ENCODE measurements at places on chromosomes 11 and 22.

- DNase-seq: peak; percentile 58
Measured at GRCh38 chr11:124098141-124098540, 17.1 kb upstream of the VWA5A start.

- DNase-seq: no peak
Measured at GRCh38 chr11:126007238-126007637, 55.4 kb downstream of the CDON start.

DNA sequence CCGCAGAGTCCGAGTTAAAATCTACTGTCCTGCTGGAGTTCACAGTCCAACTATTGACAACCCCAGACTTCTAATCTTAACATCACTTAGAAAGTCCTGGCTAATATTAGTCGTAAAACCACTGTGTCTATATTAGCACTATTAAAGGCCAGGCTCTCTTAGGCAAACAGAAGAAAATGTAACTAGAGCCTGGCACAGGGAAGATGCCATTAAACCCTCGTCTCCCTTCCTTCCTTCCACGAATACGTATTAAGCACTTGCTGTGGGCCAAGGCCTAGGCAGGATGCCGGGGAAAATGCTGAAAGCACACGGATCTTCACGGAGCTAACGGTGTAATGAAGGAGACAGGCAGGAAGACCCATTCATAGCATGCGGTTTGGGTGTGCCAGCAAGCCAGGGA is 81.5 kb upstream of the LMO1 start:
- no peak for DNase-seq

- no peak for DNase-seq
Measured at GRCh38 chr11:95680169-95680929, 109.2 kb downstream of the FAM76B start.

GRCh38 chr22:44362249-44363012 is 49.7 kb upstream of the SHISAL1 start:
- DNase-seq: no peak

GRCh38 chr11:96309016-96309642 is 33.9 kb downstream of the MAML2 start:
- DNase-seq: no peak

- no peak for DNase-seq
Measured at GRCh38 chr11:66287211-66287888, 1.6 kb downstream of the YIF1A start.

DNA sequence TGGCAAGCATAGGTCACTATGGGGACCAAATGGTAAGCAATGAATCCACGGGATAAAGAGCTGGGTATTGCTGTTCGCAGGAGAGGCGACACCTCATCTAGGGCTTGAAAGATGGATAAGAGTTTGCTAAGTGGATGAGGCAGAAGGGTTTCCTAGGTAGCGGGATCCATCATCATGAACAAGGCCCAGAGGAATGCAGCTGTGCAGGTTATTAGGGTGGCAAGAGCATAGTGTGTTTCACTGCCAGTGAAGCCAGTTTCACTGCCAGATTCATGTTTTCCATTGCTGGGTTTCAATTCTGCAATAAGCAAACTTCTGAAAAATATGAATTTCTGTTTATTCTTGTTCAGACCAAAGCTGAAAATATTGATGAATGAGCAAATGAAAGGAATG is 27.2 kb downstream of the WEE1 start:
- DNase-seq: no peak

GRCh38 chr11:88179971-88180629 is 4.9 kb upstream of the RAB38 start:
- no peak for DNase-seq

DNA sequence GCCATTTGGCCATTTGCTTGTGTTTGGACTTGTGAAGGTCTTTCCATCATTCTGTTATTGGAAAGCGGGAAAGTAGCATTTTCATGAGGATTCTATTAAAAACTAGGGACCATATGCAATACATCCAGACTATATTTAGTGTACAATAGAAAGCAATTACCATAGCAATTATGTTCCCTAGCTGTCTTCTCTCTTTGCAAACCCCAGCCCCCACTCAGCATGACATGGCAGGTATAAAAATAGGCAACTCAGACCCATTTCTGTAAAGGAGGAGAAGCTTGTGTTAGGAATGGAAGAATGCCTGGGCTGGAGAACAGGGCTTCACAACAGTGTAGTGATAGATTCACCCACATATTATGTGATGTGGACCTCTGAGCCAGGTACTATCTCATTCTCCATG is 12.4 kb downstream of the OR51B6 start:
- no peak for DNase-seq

DNA sequence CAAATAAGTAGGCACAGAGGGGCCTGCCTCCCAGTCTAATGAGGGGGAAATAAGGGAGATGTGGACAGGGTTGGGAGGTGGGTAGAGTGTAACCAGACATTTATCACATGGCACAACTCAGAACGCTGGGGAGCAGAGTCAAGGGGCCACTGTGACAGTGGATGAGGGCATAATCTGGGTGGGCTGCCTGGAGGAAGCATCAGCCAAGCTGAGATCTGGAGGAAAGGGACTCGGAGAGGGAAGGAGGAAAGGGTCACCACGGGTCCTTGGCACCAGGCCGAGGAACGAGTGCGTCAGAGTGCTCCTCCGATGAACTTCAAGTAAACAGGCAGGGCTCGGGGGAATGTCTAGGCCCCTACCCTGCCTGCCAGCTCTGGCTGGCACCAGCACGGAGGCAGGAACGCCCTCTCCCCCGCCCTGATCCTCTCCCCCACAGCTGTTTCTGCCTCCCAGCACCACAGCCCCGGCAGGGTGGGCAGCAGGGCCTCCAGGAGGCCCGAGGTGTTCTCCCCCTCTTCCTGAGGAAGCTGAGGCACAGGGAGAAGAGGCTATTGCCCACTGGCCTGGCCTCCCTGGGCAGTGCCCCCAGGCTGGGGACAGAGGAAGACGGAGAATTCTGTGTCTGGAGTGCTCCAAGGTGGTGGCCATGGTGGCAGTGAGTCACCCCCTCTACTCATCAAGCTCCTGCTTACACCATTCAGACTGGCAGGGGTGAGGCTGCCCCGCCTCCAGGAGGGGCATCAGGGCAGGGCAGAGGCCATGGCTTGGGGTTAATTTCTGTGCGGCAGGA is 4.2 kb downstream of the ALDH3B1 start:
- DNase-seq: peak; percentile 83

GRCh38 chr11:29353833-29354232 is 663.0 kb downstream of the KCNA4 start:
- no peak for DNase-seq

GRCh38 chr22:24498824-24499223 is 3.7 kb downstream of the UPB1 start:
- DNase-seq: no peak

- peak; percentile 89 for DNase-seq
Measured at GRCh38 chr11:102287964-102288724, 29.1 kb upstream of the BIRC3 start.

DNA sequence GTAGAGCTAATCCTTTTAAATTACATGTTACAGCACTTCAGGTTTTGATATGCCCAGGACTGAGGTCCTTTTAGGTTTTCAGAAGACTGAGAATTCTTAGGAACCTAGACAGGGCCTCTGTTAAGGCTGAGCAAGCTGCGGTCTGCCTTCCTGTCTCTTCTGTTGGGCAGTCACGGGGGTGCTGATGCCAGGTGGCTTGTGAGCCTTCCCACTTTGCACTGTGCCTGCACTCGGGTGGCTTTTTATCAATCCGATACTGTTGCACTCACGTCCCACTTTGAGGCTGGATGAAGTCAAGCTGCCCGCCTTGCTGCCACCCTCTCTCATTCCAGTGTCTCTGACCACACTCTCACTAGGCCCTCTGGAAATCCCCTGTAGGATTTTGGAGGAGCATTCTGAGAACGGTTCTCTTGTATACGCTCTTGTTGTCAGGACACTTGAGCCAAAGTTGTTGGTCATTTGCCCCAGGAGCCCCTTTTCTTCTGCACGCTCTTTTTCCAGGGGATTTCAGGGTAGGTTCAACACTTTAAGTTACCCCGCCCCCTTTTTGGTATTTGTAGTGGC is 141.8 kb downstream of the TEAD1 start:
- DNase-seq: no peak

GRCh38 chr11:3835751-3836150 is 5.0 kb downstream of the RHOG start:
- peak; percentile 54 for DNase-seq

- no peak for DNase-seq
Measured at GRCh38 chr11:13885083-13885482, 77.4 kb upstream of the SPON1 start.
